ENCODE measurements at places on chromosomes 13 and 19. TPM values are rescaled to one million over a fixed set of nuclear protein-coding genes. Genes with fewer than 3 reads are reported as not detected.
A peak's percentile ranks its signal among the peaks of the same experiment; 100 is the strongest.

The POLR1G gene
- 18.4 TPM for total RNA-seq

DNA sequence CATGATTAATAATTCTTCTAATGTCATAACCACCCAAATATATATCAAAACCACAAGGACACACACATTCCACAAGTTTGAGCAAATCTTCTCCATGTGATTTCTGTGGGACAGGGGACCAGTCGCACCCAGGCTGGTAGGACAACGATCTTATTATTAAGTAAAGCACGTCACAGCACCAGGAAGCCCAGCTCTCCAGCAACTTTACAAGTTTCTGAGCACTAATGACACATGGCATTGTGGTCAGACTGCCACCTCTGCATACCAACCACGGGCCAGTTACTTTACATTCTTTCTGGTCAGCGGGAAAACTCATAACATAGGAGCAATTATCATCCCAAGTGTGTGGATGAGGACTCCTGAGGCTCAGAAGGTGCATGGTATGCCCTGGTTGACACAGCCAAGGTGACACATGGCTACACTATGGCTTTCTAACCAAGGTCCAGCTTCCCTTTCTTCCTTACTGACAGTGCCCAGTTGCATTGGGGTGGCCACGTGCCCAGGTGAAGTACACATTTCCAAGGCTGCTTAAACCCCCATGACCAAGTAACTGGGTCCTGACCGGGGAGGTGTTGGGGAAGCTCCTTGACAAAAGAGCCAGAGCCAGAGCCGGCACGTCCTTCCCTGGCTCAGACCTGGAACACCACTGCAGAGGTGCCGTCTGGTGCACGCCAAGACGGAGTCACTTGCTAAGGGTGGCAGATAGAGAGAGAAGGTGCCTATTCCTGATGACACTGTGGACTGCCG, 27.4 kb downstream of the LATS2 start:
- H3K27me3 ChIP-seq, result no peaks in the 10 kb centered on the region
- H3K27ac ChIP-seq, result no peak overlapping the region
- DNase-seq, result no peak

The CYP4F12 gene
- total RNA-seq, result not detected

DNA sequence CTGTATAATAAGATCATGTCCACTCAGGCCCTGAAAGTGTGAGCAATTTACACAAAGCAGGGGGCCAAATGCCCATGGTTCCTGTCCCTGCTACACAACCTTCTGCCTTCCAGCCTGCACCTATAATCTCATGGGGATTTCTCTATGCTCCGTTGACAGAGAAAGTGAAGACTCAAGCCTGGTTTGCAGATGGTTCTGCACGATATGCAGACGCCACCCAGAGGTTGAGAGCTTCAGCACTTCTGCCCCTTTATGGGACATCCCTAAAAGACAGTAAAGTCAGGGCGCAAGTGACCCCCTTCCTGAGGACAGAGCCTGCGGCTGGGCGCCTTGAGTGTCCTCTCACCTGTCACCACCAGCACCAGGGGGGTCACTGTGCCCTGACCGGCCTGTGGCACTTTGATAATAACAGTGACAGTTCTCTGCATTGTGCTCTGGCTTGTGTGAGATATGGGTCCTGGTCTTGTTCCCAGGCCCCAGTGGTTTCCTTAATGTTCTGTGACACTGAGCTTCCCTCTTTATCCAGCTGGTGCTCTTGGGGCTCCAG, 15.1 kb downstream of the LILRA5 start:
- H3K27me3 ChIP-seq, result peaks cover 6% of the 10 kb centered on the region
- no peak overlapping the region for H3K27ac ChIP-seq
- H3K36me3 ChIP-seq, result no peaks in the 10 kb centered on the region
- no peak overlapping the region for H3K4me3 ChIP-seq
- H3K4me1 ChIP-seq, result no peaks in the 10 kb centered on the region

- no peak for DNase-seq
- peak overlapping the region; percentile 0 for H3K4me3 ChIP-seq
- H3K4me1 ChIP-seq, result peaks cover 78% of the 10 kb centered on the region
- H3K36me3 ChIP-seq, result peaks cover 28% of the 10 kb centered on the region
Observed at GRCh38 chr19:34184880-34185491, 12.7 kb downstream of the LSM14A start.

DNA sequence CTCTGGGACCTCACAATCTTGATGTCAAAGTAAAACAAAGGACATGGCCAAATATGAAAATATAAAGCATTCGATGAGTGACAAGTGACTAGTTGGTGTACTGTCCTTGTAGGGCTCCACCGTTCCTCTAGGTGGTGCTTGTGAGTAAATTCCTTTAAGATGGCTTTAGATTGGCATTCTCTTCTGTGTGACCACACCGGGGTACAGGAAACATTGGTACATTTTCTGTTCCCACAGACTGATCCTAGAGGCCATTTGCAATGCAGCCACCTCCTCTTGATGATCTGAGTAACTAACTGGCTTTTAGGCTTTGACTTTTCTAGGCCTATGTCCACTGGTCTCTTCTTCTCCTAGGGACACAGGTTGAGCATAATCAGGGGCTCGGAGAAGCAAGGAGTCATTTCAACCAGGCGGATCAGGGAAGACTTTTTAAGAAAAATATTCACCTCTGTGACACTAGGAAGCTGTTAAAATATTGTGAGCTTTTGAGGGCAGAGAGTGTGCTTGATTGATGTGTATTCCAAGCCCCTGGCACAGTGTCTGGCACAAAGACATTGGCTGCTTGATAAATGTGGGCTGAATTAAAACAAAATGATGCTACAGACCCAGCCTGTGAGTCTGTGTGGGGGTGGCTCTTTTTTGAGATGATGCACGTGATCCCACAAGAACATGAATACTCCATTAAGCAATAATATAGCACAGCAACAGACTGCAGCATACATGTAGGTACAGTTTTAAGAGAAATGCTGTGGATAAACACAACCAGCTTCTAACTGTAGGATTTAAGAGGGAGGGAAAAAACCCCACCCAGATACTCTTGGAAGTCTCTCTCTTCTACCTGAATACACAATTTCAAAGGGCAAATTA, 21.0 kb downstream of the EPSTI1 start:
- H3K4me3 ChIP-seq, result no peak overlapping the region
- H3K27ac ChIP-seq, result no peak overlapping the region
- peaks cover 30% of the 10 kb centered on the region for H3K4me1 ChIP-seq
- peaks cover 14% of the 10 kb centered on the region for H3K36me3 ChIP-seq

The KRTDAP gene
- not detected for total RNA-seq

The CD79A gene
- 4.0 TPM for total RNA-seq

- peak overlapping the region; percentile 59 for H3K27ac ChIP-seq
- H3K4me1 ChIP-seq, result peaks cover 73% of the 10 kb centered on the region
- H3K27me3 ChIP-seq, result no peaks in the 10 kb centered on the region
- peaks cover 85% of the 10 kb centered on the region for H3K36me3 ChIP-seq
Observed at GRCh38 chr13:27257648-27258253, 6.4 kb downstream of the RPL21 start.

GRCh38 chr19:47740866-47741519, 4.4 kb upstream of the NOP53 start:
- H3K27me3 ChIP-seq, result no peaks in the 10 kb centered on the region
- DNase-seq, result no peak
- H3K4me1 ChIP-seq, result peaks cover 21% of the 10 kb centered on the region
- H3K27ac ChIP-seq, result no peak overlapping the region
- peaks cover 5% of the 10 kb centered on the region for H3K36me3 ChIP-seq
- no peak overlapping the region for H3K4me3 ChIP-seq

GRCh38 chr19:53962887-53963431, at the start of gene CACNG8:
Gene CACNG8, plus strand, starts transcription at chr19:53962937.
- no peak within 1 kb of the TSS for H3K27ac ChIP-seq
- no peak within 1 kb of the TSS for H3K4me3 ChIP-seq

DNA sequence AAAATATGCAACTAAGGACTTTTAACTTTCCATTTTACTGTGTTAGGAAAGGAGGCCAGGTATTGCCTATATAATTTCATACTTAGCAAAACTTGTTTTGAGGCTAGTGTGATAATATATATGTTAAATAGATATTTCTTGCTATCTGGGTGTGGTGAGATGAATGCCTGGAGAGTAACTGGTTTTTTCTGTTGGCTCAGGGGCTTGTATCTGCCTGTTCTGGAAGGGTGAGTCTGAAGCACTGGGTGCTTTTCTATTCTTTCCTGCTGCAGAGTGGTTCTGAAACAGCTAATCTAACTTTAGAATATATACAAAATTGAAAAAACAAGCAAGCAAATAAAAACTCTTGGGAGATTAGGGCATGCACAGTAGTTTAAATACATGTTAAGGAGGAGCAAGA, 64.6 kb upstream of the MYCBP2 start:
- no peak for DNase-seq
- no peaks in the 10 kb centered on the region for H3K27me3 ChIP-seq

GRCh38 chr19:50430888-50431342, 1.8 kb upstream of the MYBPC2 start:
- H3K4me3 ChIP-seq, result peak overlapping the region; percentile 72
- no peak for DNase-seq
- H3K4me1 ChIP-seq, result peaks cover 15% of the 10 kb centered on the region

GRCh38 chr13:40446365-40446764, 220.1 kb downstream of the FOXO1 start:
- H3K36me3 ChIP-seq, result no peaks in the 10 kb centered on the region
- no peak for DNase-seq
- H3K27me3 ChIP-seq, result no peaks in the 10 kb centered on the region

GRCh38 chr19:9296336-9296735, 13.3 kb downstream of the ZNF699 start:
- peaks cover 85% of the 10 kb centered on the region for H3K36me3 ChIP-seq
- no peak overlapping the region for H3K4me3 ChIP-seq
- H3K27me3 ChIP-seq, result no peaks in the 10 kb centered on the region

DNA sequence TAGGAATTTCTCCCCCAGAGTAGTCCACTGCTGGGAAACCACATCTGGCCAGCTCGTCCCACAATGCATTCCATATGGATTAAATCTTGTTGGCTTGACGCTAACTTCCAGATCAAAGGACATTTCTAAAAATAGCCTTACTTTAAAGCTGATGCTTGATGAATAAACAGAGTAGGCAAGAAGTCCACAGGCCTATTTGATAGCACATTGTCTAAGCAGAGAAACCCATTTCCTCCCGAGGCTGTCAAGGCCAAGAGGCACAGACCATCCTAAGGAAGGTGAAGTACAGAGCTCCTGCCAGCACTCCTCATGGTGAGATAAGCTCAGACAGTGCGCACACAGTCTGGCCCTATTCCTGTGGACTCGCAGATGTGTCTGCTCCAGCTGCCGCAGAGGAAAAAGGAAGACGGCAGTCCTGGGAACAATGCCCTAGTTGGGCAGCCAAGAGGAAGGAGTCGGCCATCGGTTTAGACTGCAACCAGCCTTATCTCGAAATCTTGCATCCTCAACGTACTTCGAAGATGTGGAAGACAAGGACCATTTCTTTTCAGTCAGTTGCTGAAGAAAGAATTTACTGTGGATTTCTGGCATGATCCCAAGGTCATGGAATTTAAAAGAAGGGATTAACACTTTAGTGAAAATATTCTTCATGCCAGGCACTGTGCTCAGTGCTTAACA, 156.8 kb downstream of the RGCC start:
- no peak overlapping the region for H3K27ac ChIP-seq
- H3K36me3 ChIP-seq, result peaks cover 28% of the 10 kb centered on the region
- no peak for DNase-seq
- H3K27me3 ChIP-seq, result no peaks in the 10 kb centered on the region
- no peaks in the 10 kb centered on the region for H3K4me1 ChIP-seq

The C19orf81 gene
- total RNA-seq, result 1.3 TPM

The IGFL1 gene
- not detected for total RNA-seq

DNA sequence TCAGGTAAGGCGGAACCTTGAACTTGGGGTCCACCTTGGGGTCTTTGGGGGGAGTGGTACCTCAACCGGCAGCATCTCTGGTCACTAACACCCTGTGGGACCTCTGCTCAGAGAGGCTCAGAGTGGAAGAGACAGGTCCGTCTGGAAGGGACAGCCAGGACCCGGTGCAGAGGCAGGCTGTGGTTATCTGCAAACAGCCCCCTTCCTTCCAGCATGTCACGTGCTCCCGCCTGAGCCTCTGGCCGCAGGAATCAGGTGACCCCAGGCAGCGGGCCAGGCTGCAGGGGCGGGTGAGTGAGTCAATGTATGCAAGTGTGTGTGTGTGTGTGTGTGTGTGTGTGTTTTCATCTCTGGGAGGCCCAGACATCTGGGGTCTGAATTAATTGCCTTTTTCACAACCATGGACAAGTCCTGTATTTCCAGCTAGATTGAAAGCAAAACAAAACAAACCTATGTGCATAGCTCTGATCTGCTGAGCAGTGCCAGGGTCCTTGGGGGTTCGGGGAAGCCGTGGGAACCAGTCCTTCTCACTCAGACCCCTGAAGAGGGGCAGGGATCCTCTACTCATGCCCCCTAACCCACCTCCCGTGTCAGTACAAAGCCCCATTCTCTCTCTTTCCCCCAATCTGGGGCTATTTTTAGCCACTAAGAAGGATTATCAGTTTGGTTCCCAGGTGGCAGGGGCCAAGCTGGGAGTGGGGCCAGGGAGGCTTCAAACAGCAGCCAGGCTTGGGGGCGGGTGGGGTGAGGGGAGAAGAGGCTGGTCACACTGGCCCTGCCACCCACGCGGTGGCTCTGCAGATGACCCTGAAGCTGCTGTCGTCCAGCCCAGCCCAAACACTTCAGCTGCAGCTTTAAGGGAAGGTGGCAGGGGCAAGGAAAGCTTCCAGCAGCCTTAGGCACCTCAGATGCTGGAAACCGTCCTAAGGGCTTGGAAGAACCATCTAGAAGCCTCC, 31.4 kb downstream of the CERS4 start:
- no peaks in the 10 kb centered on the region for H3K27me3 ChIP-seq
- H3K36me3 ChIP-seq, result peaks cover 23% of the 10 kb centered on the region
- H3K4me1 ChIP-seq, result peaks cover 14% of the 10 kb centered on the region
- H3K27ac ChIP-seq, result peak overlapping the region; percentile 16
- no peak overlapping the region for H3K4me3 ChIP-seq

GRCh38 chr13:43095771-43096719, 72.7 kb downstream of the DNAJC15 start:
- H3K27ac ChIP-seq, result no peak overlapping the region
- H3K4me1 ChIP-seq, result peaks cover 24% of the 10 kb centered on the region
- no peaks in the 10 kb centered on the region for H3K27me3 ChIP-seq

The ZNF682 gene
- 6.0 TPM for total RNA-seq

DNA sequence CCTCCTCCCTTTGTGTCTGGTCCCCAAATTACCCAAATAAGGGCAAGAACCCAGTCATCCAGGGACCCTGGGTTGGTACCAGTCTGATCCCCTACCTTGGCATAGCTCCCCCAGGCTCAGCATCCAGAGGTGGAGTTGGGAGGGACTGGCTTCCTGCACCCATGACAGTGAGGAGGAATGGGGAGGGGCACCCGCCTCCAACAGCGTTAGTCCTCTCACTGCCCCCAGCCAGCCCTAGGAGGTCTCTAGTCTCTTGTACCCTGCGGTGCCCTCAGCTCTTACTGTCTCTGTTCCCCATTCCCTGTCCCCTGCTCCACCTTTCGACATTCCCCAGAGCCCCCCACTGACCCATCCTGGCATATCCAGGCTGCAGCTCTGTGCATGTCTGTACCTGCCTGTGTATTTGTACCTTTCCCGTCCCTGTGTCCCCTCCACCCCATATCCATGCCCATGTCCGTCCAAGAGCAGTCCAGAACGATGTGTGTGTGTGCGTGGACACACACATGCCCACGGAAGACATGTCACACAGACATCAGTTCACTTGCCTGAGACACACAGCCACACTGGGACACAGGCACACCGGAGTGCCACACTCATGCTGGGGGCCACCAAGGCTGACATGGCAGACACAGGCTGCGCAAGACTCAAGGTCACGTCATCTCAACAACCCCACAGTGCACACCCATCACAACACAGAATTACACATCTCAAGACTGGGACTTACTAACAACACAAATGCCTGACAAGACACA, 17.8 kb downstream of the ERFL start:
- H3K36me3 ChIP-seq, result peaks cover 16% of the 10 kb centered on the region
- no peak overlapping the region for H3K4me3 ChIP-seq
- H3K27ac ChIP-seq, result no peak overlapping the region

The SBK3 gene
- not detected for total RNA-seq

The KLK7 gene
- not detected for total RNA-seq

Measured in activated CD4-positive, alpha-beta T cell treated with anti-CD3 and anti-CD28 coated beads for 36 hours (primary cell).